Occipital lobe (tissue), 3 donors: ENCODE measurements at places on chromosomes 5 and 9. TPM values are rescaled to one million over a fixed set of nuclear protein-coding genes. Genes with fewer than 3 reads are reported as not detected.

DNA sequence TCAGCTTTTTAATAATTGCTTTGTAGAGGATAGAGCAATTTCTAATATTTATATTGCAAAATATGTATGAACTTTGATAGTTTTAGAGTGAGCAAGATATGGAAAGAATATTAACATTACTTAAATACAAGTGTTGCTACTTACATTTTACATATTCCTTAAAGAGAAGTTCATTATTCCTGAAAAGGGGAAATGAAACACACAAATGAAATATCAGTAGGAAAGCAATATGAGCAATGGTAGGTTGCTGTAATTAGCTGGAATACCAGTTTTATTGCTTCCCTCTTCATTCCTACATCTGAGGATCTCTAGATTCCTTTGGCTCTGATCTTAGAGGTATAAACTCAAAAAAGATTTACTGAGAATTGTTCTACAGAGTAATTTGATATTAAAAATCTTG is 414.1 kb downstream of the FAM170A start:
- no peak for DNase-seq

- no peak for DNase-seq
Observed at GRCh38 chr9:126327714-126328185, 1.1 kb downstream of the MVB12B start.

DNA sequence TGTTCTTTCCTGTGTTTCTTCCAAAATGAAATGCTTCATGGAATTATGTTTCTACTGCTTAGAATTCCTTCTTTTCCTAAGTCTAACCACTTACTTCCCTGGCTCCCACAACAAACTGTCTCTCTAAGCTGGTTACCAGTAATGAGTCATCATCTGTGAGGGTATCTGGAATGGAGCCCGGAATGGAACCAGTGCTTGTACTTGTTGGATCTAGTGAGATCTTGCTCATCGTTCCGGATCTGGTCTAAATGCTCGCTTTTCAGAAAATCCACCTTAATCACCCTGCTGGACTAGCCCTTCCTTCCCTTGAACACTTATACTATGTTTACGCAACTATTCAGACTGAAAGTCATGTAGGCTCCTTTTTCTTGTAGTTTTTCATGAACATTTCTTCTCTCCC is 184.8 kb downstream of the PBX3 start:
- peak; percentile 49 for DNase-seq

PHAX gene
- total RNA-seq: 103 TPM

DNA sequence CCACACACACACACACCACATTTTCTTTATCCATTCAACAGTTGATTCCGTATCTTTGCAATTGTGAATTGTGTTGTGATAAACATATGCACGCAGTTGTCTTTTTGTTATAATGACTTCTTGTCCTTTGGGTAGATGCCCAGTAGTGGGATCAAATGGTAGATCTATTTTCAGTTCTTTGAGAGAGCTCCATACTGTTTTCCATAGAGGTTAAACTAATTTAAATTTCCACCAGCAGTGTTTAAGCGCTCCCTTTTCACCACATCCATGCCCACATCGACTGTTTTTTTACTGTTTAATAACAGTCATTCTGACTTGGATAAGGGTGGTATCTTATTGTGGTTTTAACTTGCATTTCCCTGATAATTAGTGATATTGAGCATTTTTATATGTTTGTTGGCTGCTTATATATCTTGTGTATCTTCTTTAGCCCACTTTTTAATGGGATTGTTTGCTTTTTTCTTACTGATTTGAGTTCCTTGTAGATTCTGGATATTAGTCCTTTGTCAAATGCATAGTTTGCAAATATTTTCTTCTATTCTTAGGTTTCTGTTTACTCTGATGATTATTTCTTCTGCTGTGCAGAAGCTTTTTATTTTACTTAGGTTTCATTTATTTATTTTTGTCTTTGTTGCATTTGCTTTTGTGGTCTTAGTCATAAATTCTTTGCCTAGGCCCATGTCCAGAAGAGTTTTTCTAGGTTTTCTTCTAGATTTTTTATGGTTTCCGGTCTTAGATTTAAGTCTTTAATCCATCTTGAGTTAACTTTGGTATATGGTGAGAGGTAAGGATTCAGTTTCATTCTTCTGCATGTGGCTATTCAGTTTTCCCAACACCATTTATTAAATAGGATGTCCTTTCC is 82.4 kb downstream of the SH3RF2 start:
- no peak for DNase-seq

- no peak for DNase-seq
Observed at GRCh38 chr9:77848404-77848803, 183.2 kb downstream of the GNAQ start.

GRCh38 chr9:85041466-85042137 is 372.1 kb downstream of the NTRK2 start:
- DNase-seq: no peak

PCDHB12 gene
- 14.8 TPM for total RNA-seq

DNA sequence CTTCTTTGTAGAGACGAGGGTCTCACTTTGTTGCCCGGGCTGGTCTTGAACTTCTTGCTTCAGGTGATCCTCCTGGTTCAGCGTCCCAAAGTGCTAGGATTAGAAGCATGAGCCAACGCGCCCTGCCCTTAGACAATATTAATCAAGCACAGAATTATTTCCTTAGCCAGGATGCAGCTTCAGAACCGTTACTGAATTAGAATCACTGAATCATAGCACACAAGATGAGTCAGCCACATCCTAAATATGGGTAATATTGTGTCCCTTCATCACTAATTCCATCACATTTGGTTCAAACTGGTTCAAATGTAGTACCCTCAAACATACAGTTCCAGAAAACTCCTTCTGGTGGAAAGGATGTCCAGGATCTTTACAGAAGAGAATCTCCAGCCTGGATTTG is 82.7 kb downstream of the BNC2 start:
- DNase-seq: no peak

GRCh38 chr9:32573821-32574220 is 862 bp upstream of the NDUFB6 start:
- no peak for DNase-seq

- DNase-seq: no peak
Observed at GRCh38 chr5:58860680-58861079, 277.8 kb downstream of the RAB3C start.

- DNase-seq: no peak
Observed at GRCh38 chr9:115715666-115716065, 437.9 kb upstream of the PAPPA start.

DNA sequence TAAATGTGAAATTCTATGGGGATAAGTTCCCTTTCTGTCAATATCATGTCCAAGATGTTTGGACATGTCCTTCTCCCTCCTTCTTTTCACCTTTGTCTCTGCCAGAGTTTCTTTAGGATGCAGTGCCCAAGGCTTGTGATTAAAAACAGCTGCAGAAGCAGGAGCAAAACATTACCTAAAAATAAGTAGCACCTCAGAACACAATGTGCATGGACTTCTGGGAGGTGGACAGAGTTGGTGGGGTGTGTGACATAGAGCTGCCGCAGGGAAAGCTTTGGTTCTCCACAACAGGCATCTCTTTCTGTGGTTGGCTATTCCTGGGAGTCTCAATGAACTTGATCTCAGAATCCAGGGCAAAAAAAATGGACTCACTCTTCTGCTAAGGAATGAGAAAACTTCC is 97.0 kb downstream of the SEC61B start:
- no peak for DNase-seq

IGFBPL1 gene
- total RNA-seq: 67.1 TPM

RLN2 gene
- total RNA-seq: not detected

TOMM5 gene
- total RNA-seq: 59.1 TPM

DNA sequence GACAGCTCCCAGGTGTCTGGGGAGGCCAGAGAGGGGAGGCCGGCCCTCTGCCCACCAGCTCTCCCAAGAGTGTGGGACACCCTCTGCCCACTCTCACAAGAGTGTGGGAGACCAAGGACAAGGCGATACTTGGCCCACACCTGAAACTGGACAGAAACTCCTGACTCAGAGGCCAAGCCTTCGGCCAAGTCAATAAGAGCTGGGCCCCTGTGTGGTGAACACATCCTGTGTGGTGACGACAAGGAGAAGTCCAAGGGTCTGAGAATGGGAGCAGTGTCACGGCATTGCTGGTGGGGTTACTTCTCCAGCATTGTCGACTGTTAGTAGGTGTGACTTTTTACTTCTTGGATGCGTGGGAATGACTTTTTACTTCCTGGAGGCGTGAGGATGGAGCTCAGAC is 14.6 kb upstream of the F2RL1 start:
- DNase-seq: no peak

- DNase-seq: no peak
Observed at GRCh38 chr5:117182104-117182503, 607.5 kb upstream of the SEMA6A start.

- DNase-seq: no peak
Observed at GRCh38 chr9:134829356-134829937, 51.2 kb upstream of the FCN2 start.

MLANA gene
- total RNA-seq: not detected

DNA sequence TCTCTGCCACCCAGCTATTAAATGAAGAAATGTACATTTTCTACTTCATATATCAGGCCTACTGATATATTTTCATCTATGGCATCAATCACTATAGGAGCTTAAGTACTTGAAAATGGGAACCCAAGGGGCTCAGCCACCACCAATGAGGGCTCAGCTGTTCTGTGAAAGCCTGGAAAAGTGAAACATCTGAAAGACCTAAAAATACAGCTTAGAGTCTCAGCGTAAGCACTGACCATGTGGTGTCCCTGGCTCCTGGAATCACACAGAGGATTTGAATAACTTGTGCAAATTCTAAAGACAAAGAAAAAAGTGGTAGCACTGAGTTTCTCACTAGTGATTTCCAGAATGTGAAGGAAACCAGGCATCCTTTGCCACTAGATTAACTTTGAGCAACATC is 64.5 kb downstream of the PTPRD start:
- no peak for DNase-seq

- DNase-seq: no peak
Observed at GRCh38 chr5:67925511-67925910, 290.0 kb upstream of the PIK3R1 start.

DNA sequence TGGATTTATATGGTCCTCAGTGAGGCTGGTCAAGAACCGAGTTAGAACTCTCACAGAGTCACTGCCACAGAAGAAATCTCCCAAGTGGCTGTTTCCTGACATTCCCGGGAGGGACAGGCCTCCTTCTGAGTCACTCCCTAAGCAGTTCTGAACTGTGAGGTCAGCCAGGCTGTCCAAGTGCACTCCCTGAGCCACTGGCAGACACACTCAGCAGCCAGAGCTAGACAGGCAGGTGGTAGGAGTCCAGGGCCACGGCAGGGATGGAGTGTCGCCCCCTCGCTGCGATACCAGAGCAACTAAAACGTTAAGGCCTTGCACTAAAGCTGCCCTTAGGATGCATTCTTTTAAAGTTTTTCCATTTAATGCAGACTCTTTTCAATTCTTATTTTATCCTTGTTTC is 3.4 kb downstream of the IL4 start:
- no peak for DNase-seq

NKD2 gene
- 3.0 TPM for total RNA-seq

GRCh38 chr9:117413346-117414219 is 1.3 kb downstream of the ASTN2 start:
- DNase-seq: no peak
